ENCODE measurements at places on chromosomes 6 and 20. TPM values are rescaled to one million over a fixed set of nuclear protein-coding genes. Genes with fewer than 3 reads are reported as not detected.

- DNase-seq: no peak
Observed at GRCh38 chr6:167555836-167556235, 230.9 kb downstream of the TTLL2 start.

DNA sequence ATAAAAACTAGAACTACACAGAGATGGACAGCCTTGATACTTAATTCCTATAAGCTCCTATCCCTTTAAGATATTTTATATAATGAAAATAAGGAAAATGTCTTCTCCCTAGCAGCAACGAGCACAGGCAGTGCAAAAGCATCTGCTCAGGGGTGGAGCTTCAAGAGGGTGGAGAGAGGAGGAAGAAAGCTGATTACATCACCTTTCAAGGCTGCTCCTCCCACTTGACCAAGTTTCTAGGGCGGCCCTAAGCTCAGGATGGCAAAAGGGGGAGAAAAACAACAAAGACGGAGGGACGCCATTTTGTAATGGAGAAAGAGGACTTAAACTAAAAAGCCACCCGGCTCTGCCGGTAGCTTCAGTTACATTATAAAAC, 2.2 kb downstream of the PPP1R10 start:
- peak; percentile 98 for DNase-seq

GRCh38 chr20:61841966-61842365, 223.7 kb downstream of the TAF4 start:
- no peak for DNase-seq

PPP1R3G gene
- not detected for total RNA-seq

CTCFL gene
- total RNA-seq: not detected

SAMHD1 gene
- 15.4 TPM for total RNA-seq
